ENCODE measurements at places on chromosomes 12 and 14.

DNA sequence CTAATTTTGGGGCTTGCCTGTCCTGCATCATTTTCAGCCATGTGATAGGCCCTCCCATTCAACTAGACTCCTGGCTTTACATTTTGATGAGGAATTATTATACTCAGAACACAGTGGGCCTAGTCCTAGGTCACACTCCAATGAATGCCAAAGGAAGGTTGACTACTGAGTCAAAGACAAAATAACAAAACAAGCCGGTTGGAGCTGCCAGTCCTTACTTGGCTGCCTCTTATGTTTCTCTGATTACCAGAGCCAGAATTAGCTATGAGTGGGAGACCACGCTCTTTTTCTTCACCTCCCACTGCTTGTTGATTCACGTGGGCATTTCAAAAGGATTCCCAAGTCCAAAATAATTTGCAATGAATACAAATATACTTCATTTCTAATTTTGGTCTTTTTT, 78.1 kb upstream of the USP44 start:
- no peak for DNase-seq

- no peak for DNase-seq
Observed at GRCh38 chr12:48276621-48277020, 73.5 kb upstream of the OR10AD1 start.

- DNase-seq: peak; percentile 78
Observed at GRCh38 chr12:132600048-132601032, 10.0 kb downstream of the LRCOL1 start.

DNA sequence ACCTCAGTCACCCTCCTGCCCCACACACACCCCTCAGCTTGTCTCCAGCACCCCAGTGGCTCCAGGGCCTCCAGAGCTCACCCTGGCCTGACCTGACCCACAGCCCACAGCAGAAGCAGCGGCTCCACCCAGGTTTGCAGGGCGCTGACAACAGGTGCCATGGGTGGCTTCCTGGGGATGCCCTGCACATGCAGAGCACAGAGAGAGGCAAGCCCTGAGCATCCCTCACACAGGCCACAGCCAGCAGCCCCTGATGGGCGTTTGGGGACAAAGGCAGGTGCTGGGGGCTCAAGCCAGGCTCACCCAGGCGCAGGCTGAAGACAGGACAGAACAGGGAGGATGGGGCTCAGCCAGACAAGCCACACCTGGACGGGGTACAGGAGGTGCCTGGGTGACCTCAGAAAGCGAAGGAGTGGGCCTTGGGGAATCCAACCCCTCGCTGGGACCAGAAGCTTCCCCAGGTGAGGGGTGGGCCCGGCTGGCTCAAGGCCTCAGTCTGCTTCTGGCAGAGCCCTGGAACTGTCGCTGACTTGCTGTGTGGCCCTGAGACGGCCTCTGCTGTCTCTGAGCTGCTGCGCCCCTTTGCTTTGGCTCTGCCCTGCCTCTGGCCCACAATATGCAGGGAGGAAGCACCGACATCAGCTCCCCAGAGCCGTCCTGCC, 10.6 kb downstream of the ARL6IP4 start:
- DNase-seq: no peak

GRCh38 chr12:62370189-62370588, 96.4 kb upstream of the MON2 start:
- DNase-seq: no peak

DNA sequence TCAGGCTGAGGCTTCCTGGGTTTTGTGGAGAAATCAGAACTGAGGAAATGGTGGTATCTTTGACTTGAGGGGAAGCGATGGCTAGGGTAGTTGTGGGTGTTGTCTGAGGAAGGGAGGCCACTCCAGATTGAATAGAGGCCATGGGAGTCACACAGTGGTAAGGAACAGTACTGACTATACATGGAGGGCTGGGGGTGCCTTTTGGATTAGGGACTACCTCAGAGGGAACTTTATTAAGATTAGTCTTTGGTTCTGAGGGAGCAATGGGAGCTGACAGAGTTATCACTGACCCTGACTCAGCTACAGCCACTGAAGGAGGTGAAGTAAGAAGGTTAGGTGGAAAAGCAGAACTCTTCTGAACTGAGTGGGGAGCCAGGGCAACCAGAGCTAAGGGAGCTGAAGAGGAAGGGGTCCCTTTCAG, 4.4 kb downstream of the NACA start:
- no peak for DNase-seq

DNA sequence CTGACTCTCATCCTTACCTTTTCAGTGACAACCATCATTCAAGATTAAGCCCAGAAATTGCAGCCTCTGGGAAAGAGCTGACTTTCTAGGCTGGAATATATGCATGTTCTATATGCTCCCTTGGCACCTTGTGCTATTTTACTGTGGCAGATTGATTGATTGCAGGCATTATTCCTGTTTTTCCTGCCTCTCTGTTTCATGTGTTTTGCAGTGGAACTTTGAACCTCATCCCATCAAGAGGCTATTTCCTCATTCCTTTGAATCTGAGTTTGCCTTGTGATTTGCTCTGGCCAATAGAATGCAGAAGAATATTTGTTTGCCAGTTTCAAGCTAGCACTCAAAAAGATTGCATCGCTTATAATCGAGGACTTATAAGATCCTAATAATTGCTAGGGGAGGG, 174.8 kb upstream of the DCN start:
- no peak for DNase-seq

GRCh38 chr12:24748326-24748725, 200.6 kb downstream of the BCAT1 start:
- DNase-seq: no peak

DNA sequence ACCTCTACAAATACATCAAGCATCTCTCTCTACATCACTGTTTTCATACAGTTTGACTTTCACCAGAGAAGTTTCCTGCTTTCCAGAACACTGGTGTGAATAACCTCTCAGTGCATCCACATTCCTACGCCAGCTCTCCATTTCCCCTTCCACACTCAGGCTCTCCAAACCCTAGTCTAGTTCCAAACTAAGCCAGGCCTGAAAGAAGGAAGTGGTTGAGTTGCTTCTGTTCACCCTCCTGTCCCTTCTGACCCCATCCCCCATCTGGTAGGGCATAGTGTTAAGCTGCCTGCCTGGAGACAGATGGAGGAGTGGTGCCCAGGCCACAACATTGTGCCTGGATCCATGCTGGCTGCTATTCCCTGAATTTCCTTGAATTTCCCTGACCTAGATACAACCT, 132.4 kb downstream of the GPR65 start:
- DNase-seq: no peak

GRCh38 chr12:69254046-69254445, 14.7 kb downstream of the CPSF6 start:
- DNase-seq: peak; percentile 13

GRCh38 chr14:69132513-69133181, 20.3 kb downstream of the DCAF5 start:
- no peak for DNase-seq

GRCh38 chr12:104720339-104721038, 237.6 kb downstream of the SLC41A2 start:
- DNase-seq: no peak

DNA sequence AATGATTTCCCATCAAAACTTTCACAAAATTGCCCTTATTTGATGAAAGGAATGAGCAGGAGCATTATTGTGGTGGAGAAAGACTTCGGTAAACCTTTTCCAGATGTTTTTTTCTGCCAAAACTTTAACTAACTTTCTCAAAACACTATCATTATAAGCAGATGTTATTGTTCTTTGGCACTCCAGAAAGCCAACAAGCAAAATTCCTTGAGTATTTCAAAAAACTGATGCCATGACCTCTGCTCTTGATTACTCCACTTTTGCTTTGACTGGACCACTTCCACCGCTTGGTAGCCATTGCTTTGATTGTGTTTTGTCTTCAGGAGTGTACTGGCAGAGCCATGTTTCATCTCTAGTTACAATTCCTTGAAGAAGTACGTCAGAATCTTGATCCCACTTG, 29.7 kb upstream of the RAB21 start:
- no peak for DNase-seq

- no peak for DNase-seq
Observed at GRCh38 chr12:24955853-24956252, 7.0 kb upstream of the BCAT1 start.

DNA sequence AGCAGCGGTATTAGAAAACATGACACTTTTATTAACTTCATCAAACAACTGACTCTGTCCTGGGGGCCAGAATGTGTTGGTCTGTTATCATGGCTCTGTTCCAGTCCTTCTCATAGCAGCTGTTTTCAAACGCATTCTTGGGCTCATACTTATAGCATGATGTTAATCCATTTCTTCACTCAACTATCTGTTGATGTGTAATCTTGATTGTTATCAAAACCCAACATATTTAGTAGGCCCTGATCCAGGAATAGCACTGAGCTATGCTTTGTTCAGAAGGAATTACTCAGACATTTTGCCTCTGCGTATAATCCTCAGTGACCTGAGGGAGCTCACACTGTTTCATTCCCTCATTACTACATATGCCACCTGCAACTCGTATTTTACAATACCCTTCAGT, 315.9 kb downstream of the BMP4 start:
- no peak for DNase-seq

DNA sequence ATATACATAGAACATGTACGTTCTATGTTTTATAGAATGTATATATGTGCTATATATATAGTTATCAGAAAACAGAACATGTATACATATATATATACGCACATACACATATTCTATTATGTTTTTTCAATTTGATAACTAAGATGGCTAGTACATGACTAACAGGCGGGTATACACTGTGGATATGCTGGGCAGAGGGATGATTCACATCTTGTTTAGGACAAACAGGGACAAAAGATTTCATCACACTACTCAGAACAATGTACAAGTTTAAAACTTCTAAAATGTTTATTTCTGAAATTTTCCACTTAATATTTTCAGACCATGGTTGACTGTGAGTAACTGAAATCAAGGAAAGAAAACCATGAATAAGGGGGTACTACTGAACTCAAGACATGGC, 17.4 kb downstream of the TIMELESS start:
- no peak for DNase-seq

DNA sequence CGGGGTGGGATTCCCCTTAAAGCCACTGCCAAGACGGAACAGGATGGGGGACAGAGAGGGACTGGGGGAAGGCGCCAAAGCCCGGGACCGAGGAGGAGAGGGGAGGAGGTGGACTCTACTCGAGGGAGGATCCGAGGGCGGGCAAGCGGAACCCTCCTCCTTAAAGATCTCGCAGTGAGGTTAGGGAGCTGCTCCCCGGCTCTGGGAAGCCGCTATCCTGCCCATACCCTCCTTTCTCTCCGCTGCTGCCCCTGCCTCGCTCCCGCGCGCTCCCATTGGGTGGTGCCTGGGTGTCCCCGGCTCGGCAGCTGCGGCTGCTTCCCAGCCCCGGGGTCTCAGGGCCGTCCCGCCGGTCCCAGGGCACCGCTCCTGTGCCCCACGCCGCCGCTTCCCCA, 16.4 kb downstream of the KRT18 start:
- DNase-seq: no peak

- DNase-seq: no peak
Observed at GRCh38 chr12:58434726-58435125, 485.6 kb downstream of the LRIG3 start.

GRCh38 chr14:23431486-23431885, 4.0 kb downstream of the MYH7 start:
- no peak for DNase-seq

- peak; percentile 27 for DNase-seq
Observed at GRCh38 chr12:39368096-39368495, 74.8 kb downstream of the KIF21A start.

Measured in A549 (cell line).